Activated naive CD4-positive, alpha-beta T cell treated with anti-CD3 and anti-CD28 coated beads, Interleukin-2, amount 50 U/mL, for 72 hours (primary cell): ENCODE measurements at places on chromosomes 7 and 10. TPM values are rescaled to one million over a fixed set of nuclear protein-coding genes. Genes with fewer than 3 reads are reported as not detected.

- no peak for DNase-seq
Measured at GRCh38 chr7:152883858-152884257, 124.3 kb downstream of the ACTR3B start.

DNA sequence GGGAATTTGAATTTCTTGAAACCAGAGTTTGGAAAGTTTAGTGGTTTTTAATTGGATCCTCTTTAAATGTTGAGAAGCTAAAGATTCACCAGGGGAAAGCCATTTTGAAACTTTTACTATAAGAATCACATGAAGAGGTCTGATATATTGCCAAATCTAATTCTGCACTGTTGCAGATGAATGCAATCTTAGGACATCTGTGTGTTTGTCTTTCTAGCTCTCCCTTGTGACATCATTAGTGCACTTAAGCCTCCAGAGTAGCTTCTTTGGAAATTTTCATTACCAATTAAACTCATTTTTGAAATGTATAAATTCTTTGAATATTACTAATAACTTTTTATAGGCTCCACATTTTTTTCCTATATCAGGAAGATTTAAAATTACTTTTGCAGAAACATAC, 160.2 kb downstream of the BICC1 start:
- no peak for DNase-seq

DNA sequence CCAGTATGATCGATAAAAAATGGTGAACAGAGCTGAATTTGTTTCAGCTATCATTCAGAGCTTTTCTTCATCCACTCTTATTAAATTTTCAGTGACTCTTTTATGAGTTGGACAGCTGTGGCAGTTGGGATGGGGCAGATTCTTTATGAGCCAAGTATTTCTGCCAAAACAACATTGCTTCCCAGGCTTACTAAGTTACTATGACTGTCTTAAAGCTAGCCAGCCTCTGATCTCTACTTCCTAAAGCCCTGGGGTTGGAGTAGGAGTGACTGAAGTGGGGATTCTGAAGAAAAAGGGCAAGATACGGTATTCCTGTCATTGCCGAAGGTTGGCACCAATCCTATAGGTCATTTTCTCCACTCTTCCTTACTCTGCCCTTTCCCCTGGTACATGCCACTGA, 12.7 kb downstream of the RPP30 start:
- DNase-seq, result no peak

EPDR1 gene
- 0.66 TPM for total RNA-seq

DNA sequence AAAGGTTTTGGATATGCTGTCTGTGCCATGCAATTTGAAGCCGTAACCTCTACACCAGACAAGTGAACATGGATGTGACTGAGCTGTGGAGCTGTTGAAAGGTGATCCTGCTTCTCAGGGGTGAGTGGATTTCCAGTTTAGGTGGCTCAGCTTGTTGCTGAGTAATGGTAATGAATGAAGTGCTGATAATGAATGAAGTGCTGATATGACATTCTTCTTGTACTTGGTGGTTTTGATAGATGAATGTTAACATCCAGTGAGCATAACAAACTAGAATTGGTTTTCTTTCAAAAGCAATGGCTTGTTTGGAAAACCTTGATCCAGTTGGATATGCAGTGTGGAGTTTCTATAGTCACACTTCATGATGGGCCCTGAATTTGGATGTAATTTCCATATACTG, 89.7 kb upstream of the FZD8 start:
- no peak for DNase-seq

CPA4 gene
- total RNA-seq, result not detected

DNA sequence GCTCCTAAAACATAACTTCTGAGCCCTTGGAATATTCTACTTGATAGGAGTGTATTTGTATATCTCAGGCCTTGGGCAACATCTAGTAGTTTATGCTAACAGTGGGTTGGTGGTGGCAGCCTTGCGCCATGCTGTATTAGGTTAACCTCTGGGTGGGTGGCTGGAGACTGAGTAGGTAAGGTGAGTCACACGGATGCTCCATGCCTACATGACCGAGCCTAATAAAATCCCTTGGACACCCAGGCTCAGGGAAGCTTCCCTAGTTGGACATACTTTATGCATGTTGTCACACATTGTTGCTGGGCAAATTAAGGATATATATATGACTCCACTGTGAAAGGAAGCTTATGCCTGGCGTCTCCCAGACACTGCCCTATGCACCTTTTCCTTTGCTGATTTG, 6.0 kb upstream of the DAGLB start:
- DNase-seq, result no peak

DNA sequence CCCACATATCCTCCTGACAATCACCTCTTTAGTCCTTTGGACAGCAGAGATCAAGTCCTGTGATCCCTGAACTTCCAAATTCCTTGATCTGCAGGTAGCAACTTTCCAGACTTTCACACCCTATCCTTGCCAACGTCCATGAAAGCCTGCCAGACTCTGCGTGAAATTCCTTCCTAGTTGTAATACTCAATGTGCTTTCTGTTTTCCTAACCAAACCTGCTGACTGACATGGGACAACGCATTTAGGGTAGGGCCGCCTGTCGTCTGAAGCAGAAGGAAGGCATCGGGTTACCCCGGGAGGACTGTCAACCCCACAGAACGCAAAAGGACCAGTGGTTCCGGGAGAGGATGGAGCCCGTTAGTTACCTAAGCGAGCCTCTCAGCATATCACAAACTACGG, 23.9 kb downstream of the ITGA8 start:
- DNase-seq, result no peak

DNA sequence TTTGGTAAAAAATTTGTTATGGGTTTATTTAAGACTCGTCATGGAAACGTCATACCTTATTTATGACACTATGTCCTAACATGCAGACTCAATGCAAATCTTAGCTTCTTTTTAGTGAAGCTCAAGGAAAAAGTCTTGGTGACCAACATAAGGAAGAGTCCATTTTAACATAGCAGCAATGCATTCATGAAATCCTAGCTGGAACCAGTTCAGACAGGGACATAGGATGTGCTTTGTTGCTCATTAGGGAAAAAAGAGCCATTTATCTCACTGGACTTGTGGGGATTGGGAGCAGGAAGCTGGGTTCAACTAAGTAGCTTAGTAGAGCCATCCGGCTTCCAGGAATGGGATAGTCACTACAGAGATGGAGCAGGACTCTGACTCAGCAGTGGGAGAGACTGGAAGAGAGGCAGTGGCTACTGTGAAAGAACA, 100.7 kb upstream of the DKK1 start:
- no peak for DNase-seq
